ENCODE measurements at places on chromosomes 12 and 14.

DNA sequence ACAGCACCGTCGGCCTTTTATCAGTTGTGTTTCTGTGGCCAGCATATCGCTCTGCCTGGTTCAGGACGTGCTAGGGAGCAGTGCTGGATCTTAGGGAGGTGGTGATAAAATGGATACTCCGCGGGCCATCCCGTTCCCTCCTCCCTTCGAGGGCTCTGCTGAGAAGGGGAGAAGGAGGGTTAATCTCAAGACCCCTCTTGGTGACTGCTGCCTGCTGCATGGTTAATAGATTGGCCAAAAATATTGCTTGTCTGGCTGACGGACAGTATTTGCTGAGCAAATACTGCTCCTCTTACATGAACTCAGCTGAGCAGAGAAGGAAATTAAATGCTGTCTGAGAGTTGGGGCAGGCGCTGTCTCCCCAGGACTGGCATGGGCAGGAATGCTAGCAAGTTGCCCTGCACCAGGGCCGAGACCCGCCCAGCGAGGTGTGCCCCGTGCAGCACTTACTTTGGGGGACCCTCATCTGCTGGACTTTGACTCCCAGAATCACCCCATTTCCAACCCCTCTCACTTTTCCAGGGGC lies 1.2 kb downstream of the FBRSL1 start:
- no peak for DNase-seq

GRCh38 chr12:85580562-85581168 lies 255.5 kb downstream of the RASSF9 start:
- DNase-seq = no peak

DNA sequence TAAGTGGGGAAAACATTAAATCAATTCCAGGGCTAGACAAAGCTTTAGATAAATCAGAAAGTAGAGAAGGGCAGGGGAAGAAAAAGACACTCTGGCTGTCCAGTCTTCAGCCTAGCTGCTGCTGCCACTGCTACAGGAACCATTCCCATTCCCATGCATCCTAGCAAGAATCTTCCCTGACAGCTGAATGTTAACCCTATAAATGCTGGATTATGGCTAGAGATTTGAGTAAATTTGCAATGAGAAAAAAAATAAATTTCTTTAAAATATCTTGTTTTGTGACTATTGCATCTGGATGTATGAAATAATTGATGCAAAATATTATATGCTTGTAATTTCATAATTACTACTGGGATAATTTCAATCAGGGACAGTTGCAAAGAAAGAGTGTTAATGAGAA lies 15.0 kb upstream of the CDKN3 start:
- DNase-seq = no peak

DNA sequence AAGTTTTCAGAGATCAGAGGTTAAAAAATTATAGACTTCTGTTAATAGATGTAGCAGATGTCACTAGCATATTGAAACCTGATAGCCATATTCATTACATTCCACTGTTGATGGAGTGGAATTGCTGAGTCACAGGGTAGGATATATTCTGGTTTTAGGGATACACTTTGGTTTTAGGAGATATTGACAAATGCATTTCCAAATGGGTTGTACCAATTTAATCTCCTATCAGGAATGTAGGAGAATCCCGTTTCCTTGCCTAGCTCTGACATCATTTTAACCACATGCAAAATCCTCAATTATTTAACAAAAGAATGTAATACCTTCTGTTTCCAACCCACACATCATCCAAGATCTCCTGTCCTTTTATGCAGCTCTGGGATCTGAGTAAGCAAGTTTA lies 30.7 kb upstream of the ESR2 start:
- DNase-seq = no peak

- no peak for DNase-seq
These were observed at the start of gene KIF26A for GRCh38 chr14:104138098-104138717. KIF26A (plus strand) TSS chr14:104138587; CDS start chr14:104138723, 136 bp downstream.

DNA sequence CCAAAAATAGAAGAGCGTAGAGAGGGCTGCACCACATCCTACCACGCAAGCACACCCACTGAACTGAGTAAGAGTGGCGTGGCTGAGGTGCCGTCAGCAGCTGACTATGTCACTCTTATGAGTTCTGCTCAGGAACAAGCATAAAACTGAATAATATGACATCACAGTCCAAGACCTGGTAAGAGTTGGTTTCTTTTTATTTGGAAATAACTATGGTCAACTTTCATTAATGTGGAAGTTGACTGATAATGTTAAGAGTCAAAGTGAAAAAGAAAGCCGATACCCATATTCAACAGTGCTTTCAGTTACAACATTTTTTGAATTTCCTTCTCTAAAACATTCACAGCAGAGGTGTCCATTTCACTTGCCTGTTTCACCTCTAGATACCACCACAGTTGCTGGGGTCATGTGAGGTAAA lies 44.6 kb downstream of the GNS start:
- DNase-seq = no peak

- DNase-seq = no peak
These were observed 20.3 kb upstream of the C14orf180 start for GRCh38 chr14:104559028-104559803.

- no peak for DNase-seq
These were observed 123.8 kb downstream of the GCH1 start for GRCh38 chr14:54778618-54779345.

DNA sequence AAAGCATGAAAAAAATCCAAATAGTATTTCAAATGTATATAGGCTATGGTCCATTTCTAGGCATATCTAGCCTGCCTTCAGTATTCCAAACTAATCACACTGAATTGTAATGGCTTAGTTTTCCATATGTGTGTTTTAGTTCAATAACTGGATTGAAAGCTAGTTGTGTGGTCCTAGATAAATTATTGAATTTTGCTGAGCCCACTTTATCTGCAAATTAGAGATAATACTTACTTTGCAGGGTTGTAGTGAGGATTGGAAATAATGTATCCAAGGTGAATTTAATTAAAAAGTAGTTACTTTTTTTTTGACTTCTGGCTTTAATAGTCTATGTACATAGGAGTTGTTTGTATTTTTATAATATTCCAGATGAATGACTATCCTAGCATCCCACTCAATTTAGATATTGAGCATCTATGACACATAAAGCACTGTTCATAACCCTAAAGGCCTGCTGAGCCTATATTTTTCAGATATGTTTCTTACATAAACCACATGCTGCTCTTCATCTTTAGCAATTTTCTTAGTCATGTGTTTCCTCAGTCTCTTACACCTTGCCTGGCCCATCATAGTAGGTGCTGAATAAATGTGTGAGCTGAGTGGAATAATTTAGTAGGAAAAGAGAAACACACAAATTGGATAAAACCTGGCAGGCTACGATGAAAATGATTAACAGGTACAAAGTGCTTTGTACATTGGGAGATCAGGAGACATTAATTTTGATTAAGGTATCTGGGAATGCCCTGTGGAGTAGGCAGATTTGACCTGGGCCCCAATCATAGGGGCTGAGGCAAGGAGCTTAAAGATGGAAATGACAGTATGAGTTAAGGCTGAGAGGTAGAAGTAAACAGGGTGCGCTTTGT lies 1.1 kb upstream of the ATP23 start:
- no peak for DNase-seq

All from stimulated activated CD4-positive, alpha-beta T cell treated with anti-CD3 and anti-CD28 coated beads, Interleukin-1b, Interleukin-23, amount 100 ng/mL, for 24 hours (primary cell).